ENCODE measurements at places on chromosomes 5 and 9.
A peak's percentile ranks its signal among the peaks of the same experiment; 100 is the strongest.

DNA sequence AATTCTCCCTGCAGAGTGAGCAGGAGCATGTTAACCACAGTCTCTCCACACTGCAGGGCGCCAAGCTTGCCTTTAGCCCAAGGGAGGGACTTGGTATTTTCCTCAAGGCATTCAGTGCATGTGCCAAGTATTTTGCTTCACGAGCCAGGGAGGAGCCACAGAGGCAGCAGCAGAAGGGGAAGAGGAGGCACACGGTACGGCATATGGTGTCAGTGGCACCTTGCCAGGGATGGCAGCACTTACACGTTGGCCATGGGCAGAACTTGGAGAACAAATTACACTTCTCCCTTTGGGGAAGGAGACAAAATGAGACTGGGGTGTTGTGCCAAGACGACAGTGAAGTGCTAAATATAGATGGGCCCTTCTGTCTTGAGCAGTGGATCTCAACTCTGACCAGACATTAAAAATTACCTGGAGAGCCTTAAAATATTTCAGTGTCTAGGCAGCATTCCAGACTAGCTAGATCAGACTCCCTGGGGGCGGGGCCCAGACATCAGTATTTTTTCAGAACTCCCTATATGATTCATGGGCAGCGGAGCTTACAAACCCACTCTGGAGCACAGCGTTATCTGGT lies 155.8 kb downstream of the DRD1 start:
- no peak for DNase-seq

DNA sequence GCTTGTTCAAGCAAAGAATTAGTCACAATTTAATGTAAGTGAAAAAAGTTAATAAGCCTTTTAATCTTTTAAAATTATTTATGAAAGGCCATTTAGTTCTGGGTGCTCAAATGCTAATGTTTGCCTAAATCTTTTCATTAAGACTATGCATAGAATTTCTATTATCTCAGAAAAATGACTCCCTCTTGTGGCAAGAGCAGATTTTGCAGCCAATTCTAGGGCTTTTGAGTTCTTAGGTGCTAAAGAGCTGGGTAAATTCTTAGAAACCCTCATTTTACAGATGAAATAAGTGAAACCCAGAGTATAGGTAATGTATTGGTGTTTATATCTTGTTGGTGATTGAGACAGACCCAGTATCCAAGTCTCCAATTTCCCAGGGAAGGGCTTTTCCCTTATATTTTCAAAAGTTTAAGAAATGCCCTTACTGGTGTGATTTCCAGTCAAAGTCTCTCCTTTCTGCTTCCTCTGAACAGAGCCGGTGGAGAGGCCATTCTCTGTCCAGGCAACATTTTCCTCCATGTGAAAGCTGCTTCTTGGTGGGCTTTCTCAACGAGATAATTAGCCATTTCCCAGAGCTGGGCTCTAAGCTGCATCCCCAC lies 24.1 kb upstream of the PCSK5 start:
- DNase-seq = peak; percentile 10

GRCh38 chr5:9380109-9380508 lies 165.8 kb downstream of the SEMA5A start:
- no peak for DNase-seq

- no peak for DNase-seq
Observed at GRCh38 chr5:56658972-56659371, 156.4 kb upstream of the MAP3K1 start.

GRCh38 chr5:466661-467310 lies 23.8 kb downstream of the EXOC3 start:
- DNase-seq = no peak

- no peak for DNase-seq
Observed at GRCh38 chr5:41707853-41708603, 162.2 kb downstream of the OXCT1 start.

GRCh38 chr5:109242518-109242917 lies 167.3 kb downstream of the PJA2 start:
- no peak for DNase-seq

DNA sequence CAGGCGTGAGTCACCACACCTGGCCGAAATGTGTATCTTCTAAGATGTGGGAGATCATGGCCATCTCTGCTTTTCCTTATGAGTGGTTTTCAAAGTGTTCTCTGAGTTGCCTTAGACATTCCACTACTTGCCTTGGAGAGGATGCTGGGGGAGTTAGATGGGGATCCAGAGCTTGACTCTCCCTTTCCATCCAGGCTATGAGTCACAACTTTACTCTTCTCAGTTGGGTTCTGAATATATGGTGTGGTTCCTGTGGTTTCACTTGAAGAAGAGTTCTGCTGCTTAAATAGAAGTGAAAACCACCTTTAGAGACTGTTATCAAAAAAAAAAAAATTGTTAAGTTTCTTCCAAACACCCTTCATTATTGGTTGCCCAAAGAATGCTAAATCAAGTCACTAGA lies 217.6 kb downstream of the ZNF608 start:
- DNase-seq = no peak

GRCh38 chr5:132270706-132271105 lies 13.2 kb downstream of the PDLIM4 start:
- DNase-seq = no peak

GRCh38 chr9:132782037-132782436 lies 96.0 kb downstream of the AK8 start:
- no peak for DNase-seq

DNA sequence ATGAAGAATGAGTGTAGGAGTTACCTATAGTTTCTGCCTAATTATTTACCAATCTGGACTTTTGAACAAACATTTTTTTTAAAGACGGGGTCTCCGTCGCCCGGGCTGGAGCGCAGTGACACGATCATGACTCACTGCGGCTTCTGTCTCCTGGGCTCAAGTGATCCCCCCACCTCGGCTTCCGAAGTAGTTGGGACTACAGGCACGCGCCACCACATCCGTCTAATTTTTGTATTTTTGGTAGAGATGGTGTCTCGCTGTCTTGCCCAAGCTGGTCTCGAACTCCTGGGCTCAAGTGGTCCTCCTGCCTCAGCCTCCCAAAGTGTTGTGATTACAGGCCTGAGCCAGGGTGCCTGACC lies 1.5 kb downstream of the CTNNA1 start:
- no peak for DNase-seq

GRCh38 chr5:110478895-110479294 lies 247.6 kb downstream of the TMEM232 start:
- DNase-seq = no peak

DNA sequence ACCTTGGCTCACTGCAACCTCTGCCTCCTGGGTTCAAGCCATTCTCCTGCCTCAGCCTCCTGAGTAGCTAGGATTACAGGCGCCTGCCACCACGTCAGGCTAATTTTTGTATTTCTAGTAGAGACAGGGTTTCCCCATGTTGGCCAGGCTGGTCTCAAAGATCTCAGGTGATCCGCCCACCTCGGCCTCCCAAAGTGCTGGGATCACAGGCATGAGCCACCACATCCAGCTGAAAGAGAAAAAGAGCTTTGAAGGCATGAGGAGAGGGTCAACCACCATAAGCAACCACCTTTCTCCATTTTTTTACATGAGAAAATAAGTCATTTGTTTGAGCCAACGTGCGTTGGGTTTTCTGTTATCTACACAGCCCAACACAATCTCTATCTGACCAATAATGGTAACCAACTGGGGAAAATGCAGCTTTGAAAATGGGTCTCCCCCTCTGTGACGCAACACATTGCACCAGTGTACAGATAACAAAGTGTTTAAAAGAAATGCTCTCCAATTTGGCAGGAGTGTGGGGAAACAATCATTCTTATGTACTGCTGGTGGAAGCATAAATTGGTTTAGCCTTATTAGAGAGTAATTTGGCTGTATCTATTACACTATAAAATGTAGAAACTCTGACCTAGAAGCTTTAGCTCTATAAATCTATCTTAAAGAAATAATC lies 45.8 kb upstream of the ZBTB43 start:
- DNase-seq = no peak

GRCh38 chr5:149220750-149221149 lies 50.9 kb upstream of the AFAP1L1 start:
- DNase-seq = no peak

DNA sequence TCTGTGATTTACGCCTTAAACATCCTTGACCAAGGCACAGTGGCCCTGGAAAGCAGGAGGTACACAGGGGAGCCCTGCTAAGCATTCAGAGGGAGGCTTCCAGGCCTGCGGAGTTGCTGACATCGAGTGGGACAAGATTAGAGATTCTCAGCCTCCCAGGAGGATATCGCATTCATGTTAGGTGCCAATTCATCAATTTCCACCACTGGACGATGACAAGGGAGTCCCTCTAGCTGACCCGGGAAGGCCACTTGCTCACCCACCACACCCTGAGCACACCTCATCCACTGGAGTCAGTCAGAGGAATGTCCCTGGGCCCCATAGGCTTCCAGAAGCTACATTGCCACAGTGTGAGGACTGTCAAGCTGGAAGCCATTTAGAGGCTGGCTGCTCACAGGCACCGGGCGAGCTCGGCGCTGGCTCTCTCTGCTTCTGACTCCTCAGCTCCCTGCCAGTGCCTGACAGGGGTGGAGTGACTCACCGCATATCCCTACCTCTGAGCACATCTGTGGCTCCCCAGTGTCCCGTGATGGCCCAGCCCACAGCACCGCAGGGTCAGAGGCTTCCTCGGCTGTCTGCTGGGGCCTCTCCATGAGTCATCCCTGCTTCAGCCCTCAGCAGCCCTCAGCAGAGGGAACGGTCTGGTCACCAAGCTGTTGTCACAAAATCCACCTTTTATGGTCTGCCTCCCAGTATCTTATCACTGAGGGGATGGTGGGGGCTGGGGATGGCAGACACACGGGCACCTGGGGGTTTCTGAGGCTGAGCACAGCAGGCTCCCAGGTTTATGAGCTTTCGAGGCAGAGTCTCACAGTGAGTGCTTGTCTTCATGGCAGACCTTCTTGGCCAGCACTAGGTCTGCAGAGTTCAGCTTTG lies 117.5 kb downstream of the ZNF608 start:
- no peak for DNase-seq

- no peak for DNase-seq
Observed at GRCh38 chr9:132733260-132733815, 63.1 kb downstream of the GTF3C4 start.

DNA sequence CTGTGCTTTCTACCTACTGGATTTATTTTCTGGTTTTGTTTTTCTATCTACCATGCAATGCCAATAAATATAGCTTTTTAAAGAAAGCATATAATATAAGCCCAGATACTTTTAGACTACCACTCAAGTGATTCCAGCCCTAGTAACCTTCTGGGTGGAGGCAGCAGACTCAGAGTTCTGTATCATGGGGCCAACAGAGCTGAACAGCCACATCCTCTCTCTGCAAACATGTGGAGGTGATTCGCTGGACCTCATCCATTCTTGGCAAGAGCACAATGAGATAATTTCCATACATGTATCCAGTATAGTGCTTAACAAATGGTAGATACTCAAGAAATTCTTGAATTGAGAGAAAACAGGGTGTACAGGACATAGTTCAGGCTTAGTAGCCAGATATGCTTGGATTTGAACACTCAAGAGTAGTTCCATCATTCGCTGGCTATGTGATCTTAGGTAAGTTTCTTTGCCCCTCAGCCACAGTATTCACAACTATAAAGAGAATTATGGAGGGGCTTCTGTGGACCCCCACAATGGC lies 124.5 kb downstream of the ASTN2 start:
- DNase-seq = no peak

GRCh38 chr5:73182307-73182706 lies 9.3 kb downstream of the TMEM174 start:
- DNase-seq = no peak

DNA sequence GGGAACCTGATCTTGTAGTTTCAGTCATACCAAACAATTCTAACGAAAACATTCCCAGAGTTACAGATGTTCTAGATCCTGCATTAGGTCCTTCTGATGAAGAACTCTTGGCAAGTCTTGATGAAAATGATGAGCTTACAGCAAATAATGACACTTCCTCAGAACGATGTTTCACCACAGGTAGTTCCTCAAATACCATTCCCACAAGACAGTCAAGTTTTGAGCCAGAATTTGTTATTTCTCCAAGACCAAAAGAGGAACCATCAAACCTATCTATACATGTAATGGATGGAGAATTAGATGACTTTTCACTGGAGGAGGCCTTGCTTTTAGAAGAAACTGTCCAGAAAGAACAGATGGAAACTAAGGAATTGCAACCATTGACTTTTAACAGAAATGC lies 21.0 kb downstream of the RMI1 start:
- no peak for DNase-seq

DNA sequence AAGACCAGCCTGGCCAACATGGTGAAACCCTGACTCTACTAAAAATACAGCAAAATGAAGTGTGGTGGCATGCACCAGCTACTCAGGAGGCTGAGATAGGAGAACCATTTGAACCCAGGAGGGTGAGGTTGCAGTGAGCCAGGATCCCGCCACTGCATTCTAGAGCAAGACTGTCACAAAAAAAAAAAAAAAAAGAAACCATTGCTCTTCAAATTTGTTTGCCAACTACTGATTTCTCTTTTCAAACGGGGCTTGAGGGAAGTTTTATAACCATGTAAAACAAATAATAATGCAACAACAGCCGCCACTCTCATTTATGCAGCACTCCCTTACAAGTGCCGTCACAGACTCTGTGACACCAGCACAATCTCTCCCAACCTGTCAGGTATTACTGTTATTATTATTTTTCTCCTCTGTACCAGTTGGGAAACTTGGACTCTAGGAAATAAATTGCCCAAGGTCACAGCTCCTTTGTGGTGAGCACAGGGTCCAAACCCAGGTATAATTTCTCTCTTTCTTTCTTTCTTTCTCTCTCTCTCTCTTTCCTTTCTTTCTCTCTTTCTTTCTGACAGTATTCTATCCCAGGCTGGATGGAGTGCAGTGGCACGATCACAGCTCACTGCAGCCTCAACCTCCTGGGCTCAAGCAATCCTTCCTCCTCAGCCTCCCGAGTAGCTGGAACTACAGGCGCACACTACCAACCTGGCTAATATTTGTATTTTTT lies 25.4 kb downstream of the SERINC5 start:
- DNase-seq = no peak

DNA sequence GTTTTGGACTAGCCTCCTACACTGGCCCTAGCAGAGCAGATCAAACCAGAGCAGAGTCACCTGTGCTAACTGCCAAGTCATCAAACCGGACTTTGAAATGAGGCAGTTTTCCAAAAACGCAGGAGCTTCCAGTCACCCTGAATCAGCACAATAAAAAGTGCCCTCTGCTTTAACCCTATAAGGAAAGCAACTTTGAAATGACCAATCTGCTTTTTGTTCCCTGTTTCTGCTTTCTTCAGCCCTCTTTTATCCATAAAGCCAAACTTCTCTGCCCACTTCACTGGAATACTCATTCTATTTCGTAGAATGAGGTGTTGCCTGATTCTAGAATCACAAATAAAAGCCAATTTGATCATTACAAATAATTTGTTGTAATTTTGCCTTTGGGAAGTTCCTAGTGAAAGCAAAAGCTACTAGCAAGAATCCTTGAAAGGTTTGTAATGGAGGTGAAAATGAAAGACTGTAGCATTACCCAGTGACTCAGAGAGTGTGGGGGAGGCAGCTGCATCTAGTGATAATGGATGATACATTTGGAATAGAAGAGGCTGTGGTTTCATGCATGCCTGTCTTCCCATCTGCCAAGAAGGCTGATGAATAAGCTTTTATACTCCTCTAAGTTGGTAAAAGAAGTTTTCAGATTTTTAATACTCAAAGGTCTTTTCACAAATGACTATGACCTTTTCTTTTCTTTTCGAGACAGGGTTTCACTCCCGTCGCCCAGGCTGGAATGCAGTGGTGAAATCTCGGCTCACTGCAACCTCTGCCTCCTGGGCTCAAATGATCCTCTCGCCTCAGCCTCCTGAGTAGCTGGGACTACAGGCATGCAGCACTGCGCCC lies 14.9 kb downstream of the SPAAR start:
- no peak for DNase-seq

GRCh38 chr9:126696401-126697145 lies 82.8 kb downstream of the LMX1B start:
- no peak for DNase-seq

GRCh38 chr9:20014168-20014567 lies 225.3 kb upstream of the SLC24A2 start:
- DNase-seq = no peak

Data from NCI-H187 (cell line).